ENCODE measurements at places on chromosomes 2 and 18. TPM values are rescaled to one million over a fixed set of nuclear protein-coding genes. Genes with fewer than 3 reads are reported as not detected.

The CFAP65 gene
- not detected for total RNA-seq

The KIAA2012 gene
- 0.10 TPM for total RNA-seq

The MEIS1 gene
- 28.4 TPM for total RNA-seq

The TUBA3E gene
- total RNA-seq, result not detected

The CCDC85A gene
- total RNA-seq, result 3.6 TPM

The MC5R gene
- total RNA-seq, result not detected

The KLHL41 gene
- total RNA-seq, result 414 TPM

The DTNA gene
- 14.1 TPM for total RNA-seq

The PHOSPHO2 gene
- 5.9 TPM for total RNA-seq

The TMEM178A gene
- 3.2 TPM for total RNA-seq

The VPS4B gene
- total RNA-seq, result 46.6 TPM

The PREB gene
- 19.5 TPM for total RNA-seq

The ACADL gene
- total RNA-seq, result 3.6 TPM

The SDC1 gene
- 127 TPM for total RNA-seq

The TTLL4 gene
- total RNA-seq, result 20.6 TPM

The CRYGC gene
- total RNA-seq, result not detected

The CHST9 gene
- 0.39 TPM for total RNA-seq

The EFEMP1 gene
- total RNA-seq, result 68.7 TPM

The SETBP1 gene
- 24.1 TPM for total RNA-seq

The HOXD3 gene
- total RNA-seq, result 9.7 TPM

The DUSP11 gene
- 41.3 TPM for total RNA-seq

The PJVK gene
- 5.9 TPM for total RNA-seq

The CPLX4 gene
- total RNA-seq, result not detected

The NFU1 gene
- 25.4 TPM for total RNA-seq

The PTPRM gene
- total RNA-seq, result 46.3 TPM

The INHBB gene
- total RNA-seq, result 7.1 TPM

The CRYBA2 gene
- total RNA-seq, result not detected

The MAT2A gene
- total RNA-seq, result 115 TPM

The FKBP1B gene
- 3.3 TPM for total RNA-seq

The CCL20 gene
- 33.2 TPM for total RNA-seq

The UGT1A3 gene
- total RNA-seq, result not detected

The CABLES1 gene
- 26.6 TPM for total RNA-seq

The RAB27B gene
- 10.5 TPM for total RNA-seq

The GMCL1 gene
- total RNA-seq, result 21.5 TPM

The RAB17 gene
- total RNA-seq, result 0.59 TPM

The RUFY4 gene
- total RNA-seq, result 0.10 TPM

The DSC3 gene
- total RNA-seq, result 226 TPM

The ITGA4 gene
- total RNA-seq, result 19.0 TPM

The SERTAD2 gene
- 18.7 TPM for total RNA-seq

The CPS1 gene
- total RNA-seq, result 4.7 TPM

The FAM124B gene
- total RNA-seq, result 4.9 TPM

The MYO5B gene
- 12.7 TPM for total RNA-seq

The LRRC30 gene
- 0.69 TPM for total RNA-seq

The DSG2 gene
- 23.3 TPM for total RNA-seq

The SLC9A4 gene
- 1.3 TPM for total RNA-seq

The PDE1A gene
- total RNA-seq, result 2.6 TPM

The CD207 gene
- 5.3 TPM for total RNA-seq

The IL1R2 gene
- 15.6 TPM for total RNA-seq

The PSD4 gene
- total RNA-seq, result 12.9 TPM

The CTAGE1 gene
- not detected for total RNA-seq

The ITGB1BP1 gene
- total RNA-seq, result 39.1 TPM

The TLX2 gene
- total RNA-seq, result not detected

Data from skin of body (tissue), 3 donors.